ENCODE measurements at places on chromosomes 16 and 17.
A peak's percentile ranks its signal among the peaks of the same experiment; 100 is the strongest.

- no peak for DNase-seq
These were observed 855 bp downstream of the TMEM204 start for GRCh38 chr16:1534021-1535020.

DNA sequence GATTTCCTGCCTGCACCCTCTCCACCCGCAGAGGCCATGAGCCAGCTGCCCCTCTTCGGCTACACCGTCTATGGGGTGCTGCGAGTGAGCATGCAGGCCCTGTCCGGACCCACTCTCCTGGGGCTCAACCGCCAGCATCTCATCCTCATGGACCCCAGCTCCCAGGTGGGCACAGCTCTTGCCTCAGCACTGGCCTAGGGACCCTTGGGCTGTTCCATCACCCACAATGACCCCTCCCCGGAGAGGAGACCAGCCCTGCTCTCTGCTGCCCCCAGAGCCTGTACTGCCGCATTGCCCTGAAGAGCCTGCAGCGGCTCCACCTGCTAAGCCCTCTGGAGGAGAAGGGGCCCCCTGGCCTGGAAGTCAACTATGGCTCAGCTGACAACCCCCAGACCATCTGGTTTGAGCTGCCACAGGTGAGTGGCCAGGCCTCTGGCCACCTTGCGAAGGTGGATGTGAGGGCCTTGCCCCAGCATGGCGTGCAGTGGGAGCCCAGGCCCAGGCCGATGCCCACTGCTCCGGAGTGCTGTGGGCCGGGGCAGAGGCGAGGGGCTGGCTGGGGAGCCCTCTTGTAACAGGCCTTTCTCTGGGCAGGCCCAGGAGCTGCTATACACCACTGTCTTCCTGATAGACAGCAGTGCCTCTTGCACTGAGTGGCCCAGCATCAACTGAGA is 7.3 kb upstream of the SMIM5 start:
- peak; percentile 43 for DNase-seq

DNA sequence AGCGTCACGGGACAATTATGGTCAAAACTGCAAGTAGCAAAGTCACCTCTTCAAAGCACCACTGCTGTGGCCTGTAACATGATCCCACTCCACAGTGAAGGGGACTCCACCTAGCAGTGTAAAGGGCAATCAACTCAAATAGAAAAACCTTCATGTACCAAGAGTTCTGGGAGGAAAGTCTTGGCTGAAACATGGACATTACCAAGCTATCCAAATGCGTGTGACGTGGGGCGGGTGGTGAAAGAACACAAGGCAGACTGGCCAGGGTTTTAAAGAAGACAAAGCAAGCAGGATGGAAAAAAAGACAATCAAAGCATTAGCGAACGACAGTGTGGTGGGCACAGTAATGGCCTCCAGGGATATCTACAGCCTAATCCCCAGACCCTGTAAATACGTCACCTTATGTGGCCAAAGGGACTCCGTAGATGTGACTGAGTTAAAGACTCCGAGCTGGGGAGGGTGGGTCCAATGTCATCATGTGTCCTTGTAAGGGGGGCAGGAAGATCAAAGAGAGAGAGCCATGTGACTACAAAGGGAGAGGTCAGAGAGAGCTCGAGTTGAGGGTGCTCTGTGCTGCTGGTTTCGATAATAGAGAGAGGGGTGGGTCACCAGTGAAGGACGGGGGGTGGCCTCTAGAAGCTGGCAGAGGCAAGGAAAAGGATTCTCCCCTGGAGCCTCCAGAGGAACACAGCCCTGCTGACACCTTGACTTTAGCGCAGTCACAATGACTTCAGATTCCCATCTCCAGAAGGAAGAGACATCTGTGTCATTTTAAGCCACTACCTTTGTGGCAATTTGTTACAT is 6.0 kb downstream of the HSDL1 start:
- DNase-seq: no peak

- DNase-seq: peak; percentile 79
These were observed at the start of gene KCNH4 for GRCh38 chr17:42180922-42181850. TSS of gene KCNH4 (minus strand) at chr17:42181142. CDS start at chr17:42180945, 197 bp downstream.

- no peak for DNase-seq
These were observed 28.4 kb downstream of the LDHD start for GRCh38 chr16:75088216-75088615.

GRCh38 chr17:70268383-70268782 is 99.1 kb downstream of the KCNJ2 start:
- no peak for DNase-seq

GRCh38 chr17:78332991-78333390 is 26.9 kb downstream of the SOCS3 start:
- DNase-seq: no peak

- DNase-seq: no peak
These were observed 522 bp downstream of the DNASE1 start for GRCh38 chr16:3655030-3655395.

DNA sequence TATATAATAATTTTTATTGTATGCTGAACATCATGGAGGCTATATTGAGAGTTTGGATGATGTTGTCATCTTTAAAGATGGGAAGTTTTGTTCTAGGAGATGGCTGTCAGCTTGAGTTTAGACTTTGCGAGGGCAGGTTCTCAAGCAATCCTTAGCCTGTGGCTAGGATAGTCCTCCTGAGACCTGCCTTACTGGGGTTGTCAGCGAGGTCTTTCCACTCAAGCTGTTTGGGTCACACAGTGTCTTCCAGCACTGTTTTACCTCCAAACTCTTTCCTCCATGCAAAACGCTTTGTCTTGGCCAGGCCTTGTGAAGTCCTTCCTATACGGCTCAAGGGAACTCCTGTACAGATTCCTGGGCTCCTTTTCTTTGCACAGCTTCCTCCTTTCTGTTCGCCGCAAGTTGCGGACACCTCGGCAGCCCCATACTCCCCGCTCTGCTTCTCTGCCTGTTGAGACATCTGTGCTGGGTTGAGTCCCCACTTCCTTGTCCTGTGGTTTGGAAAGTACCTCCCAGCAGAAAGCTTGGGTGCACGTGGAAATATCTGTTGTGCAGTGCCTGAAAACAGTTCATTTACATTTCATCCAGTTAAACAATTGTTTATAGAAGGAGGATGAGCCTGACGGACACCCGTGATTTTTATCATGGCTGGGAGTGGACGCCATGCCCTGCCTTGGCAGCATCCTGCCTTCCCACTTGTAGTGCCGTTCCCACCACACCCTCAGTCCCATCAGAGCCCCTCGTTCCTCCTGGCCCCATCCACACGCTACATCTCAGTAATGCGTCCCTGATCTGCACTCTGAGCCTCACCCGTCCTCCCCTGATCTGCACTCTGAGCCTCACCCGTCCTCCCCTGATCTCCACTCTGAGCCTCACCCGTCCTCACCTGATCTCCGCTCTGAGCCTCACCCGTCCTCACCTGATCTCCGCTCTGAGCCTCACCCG is 55.0 kb upstream of the CBFA2T3 start:
- no peak for DNase-seq

DNA sequence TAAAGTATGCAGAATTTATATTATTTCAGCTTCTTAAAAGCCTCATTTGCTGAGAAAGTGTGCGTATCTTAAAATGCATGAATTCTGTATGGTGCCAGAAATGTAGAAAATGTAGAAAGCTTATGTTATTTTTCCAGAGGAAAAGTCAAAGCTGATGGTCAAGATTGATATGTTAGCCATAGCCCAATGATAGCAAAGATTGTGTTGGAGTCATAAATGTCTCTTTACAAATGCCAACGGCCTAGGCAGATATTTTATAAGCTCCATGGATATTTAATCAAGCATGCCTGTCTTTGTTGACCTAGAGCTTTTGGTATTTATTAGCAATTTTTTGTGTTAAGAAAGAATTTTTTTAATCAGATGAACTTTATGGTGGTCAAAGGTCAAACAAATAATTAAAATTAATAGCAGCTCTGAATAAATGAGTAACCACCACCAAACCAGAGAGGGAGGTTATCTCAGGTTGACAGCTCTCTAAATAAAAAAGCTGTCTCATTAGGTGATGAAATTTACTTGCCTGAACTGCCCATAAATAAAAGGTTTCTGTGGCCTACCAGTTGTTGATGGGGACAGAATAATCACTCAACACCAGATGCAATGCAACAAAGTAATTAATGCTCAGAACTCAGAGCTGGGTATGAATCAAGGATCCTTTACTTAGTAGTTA is 28.5 kb downstream of the CLEC3A start:
- DNase-seq: no peak

DNA sequence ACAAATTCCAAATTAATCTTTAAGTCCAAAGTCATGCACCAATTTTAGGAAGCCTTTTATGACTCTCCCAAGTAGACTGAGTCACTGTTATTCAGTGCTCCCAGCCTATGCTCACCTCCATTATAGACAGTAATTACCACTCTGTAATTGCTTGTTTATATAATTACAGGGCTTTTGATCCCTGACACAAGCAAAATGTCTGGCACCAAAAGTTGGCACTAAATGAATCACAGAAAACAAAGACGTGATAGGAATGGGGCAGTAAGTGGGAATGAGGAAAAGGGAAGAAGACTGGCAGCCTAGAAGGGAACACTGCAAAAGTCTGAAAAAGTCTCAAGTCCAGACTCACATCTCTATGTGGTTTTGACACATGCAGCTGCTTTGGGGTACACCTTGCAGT is 94.1 kb downstream of the SLC39A11 start:
- DNase-seq: peak; percentile 67

DNA sequence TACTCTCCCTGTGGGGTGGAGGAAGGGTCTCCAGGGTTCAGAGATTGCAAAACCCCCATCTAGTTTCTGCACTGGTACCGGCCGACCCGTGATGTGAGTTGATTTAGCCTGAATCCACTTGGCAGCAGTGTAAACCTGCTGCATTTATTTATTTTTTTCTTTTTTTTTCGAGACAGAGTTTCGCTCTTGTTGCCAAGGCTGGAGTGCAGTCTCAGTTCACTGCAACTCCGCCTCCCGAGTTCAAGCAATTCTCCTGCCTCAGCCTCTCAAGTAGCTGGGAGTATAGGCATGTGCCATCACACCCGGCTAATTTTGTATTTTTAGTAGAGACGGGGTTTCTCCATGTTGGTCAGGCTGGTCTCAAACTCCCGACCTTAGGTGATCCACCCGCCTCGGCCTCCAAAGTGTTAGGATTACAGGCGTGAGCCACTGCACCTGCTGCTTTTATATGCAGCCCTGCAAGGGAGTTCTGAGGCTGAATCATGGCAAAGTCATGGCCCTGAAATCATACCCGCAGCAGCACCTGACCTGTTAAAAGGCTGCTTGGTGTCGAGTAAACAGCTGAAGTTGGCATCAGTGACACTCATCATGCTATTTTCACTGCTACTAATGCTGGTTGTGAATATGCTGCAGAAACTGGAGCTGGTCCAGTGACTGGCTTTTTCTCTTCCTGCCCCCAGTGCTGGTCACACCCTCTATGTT is 21.4 kb downstream of the DEXI start:
- DNase-seq: no peak

GRCh38 chr17:49969134-49969759 is at the start of gene DLX4:
TSS of gene DLX4 (plus strand) at chr17:49969190. CDS start at chr17:49969469, 279 bp downstream.
- DNase-seq: no peak

DNA sequence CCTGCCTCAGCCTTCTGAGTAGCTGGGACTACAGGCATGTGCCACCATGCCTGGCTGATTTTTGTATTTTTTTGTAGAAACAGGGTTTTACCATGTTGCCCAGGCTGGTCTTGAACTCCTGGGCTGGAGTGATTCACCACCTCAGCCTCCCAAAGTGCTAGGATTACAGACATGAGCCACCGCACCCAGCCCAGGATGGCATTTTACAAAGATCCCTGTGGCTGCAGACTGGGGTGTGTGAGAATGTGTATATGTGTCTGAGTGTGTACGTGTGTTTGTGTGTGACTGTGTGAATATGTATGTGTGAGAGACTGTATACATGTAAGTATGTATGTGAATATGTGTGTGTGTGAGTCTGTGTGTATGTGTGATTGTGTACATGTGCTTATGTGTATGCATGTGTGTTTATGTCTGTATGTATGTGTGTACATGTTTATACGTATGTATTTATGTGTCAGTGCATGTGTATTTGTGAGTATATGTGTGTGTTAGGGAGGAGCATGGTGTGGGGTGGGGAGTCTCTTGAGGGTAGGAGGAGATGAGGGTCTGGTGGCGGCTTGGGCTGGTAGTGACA is 17.0 kb downstream of the RPTOR start:
- no peak for DNase-seq

- DNase-seq: no peak
These were observed 264.5 kb downstream of the PMP22 start for GRCh38 chr17:15000661-15001060.

GRCh38 chr17:13462673-13463124 is 139.0 kb downstream of the HS3ST3A1 start:
- DNase-seq: no peak

- no peak for DNase-seq
These were observed 11.6 kb downstream of the CD7 start for GRCh38 chr17:82305727-82306300.

DNA sequence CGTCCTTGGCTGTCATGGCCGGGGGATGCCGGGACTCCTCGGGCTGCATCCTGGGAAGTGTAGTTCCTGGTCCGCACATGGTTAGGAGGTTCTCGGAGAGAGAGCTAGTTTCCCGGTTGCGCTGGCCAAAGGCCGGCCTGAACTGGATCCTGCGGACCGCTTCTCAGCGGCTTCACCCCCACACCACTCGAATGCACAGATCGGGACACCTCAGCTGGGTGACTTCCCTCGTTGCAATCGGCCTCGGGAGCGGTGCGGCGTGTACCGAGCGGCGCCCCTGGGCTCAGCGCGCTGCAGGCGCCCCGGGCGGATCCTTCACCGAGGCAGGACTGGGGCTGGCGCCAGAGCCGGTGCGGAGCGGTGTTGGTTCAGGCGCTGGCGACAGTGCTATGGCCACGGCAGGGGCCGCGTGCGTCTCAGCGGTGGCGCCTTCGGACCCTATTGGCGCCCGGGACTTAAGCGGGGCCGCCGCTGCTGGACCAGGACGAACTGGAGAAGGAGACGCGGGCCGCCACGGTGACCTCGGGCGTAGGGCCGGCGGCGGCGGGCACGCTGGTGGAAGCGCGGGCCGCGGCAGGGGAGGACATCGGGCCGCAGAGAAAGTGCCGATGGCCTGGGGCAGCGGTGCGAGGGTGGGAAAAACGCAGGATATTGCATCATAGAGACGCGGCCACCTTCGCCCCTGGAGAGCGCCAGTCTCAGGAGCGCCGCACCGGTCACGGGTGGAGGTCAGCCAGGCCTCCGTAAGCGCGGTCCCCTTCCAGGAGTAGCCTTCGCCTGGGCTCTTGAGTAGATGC is 11.4 kb downstream of the ZNF629 start:
- DNase-seq: peak; percentile 71

GRCh38 chr17:45578516-45579455 is 88.3 kb upstream of the PLEKHM1 start:
- no peak for DNase-seq
